H9 (cell line): ENCODE measurements at places on chromosomes 12 and 14. TPM values are rescaled to one million over a fixed set of nuclear protein-coding genes. Genes with fewer than 3 reads are reported as not detected.

FOXM1 gene
- total RNA-seq: 109 TPM in 2 replicates

DNA sequence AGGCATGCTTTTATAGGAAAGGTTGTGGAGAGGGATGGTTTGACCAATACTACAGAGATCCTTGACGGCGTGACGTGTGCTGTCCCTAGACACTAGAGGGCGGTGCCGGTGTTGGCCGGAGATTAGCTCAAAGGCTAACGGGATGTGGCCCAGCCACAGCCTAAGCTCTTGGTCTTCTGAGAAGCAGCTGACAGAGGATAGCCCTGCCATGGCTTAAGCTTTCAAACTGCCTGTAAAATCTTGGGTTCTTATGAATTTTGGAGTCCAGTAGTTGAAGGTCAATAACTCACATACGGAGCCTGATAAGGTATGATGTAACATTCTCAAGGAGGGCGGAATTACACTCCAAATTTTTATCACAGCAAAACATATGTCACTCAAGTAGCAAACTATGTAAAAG lies 515.7 kb upstream of the ATXN7L3B start:
- H3K4me1 ChIP-seq: no peaks in the 10 kb centered on the region; the same call in 1 of the 2 replicates
- no peak overlapping the region for H3K4me3 ChIP-seq
- H3K27me3 ChIP-seq: no peaks in the 10 kb centered on the region
- H3K36me3 ChIP-seq: peaks cover 1% of the 10 kb centered on the region; the same call in 1 of the 3 replicates
- no peak overlapping the region for H3K27ac ChIP-seq
- peak; percentile 90 for DNase-seq

TAS2R14 gene
- 1.9 and 2.1 TPM in 2 replicates for total RNA-seq

YARS2 gene
- total RNA-seq: 41.4 and 44.5 TPM in 2 replicates

DNA sequence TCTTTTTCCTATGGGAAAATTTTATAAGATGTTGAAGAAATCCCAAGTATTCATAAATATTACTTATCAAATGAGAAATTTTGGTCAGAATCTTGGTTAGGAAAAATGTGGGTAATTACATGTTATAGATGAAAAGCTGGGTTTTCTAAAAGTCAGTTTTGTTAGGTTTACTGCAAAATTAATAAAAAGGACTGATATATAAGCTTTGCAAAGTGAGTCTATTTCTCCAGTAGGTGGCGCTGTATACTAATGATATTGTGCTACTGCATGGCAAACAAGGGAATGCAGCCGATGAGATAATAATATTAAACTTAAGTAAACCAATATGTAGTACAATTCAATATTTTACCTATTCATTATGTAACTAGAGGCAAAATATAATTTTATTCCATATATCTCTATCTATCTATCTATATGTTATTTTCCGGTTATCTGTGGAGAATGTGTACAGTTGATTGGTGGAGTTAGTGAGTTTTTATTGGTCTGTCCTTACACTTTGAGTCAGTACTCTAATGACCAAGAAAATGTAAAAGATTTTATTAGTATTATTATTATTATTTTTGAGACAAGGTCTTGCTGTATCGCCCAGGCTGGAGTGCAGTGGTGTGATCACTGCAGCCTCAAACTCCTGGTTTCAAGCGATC lies 32.9 kb downstream of the MIPOL1 start:
- H3K4me3 ChIP-seq: no peak overlapping the region
- H3K36me3 ChIP-seq: peaks cover 6% of the 10 kb centered on the region
- no peaks in the 10 kb centered on the region for H3K4me1 ChIP-seq
- no peak for DNase-seq

DNA sequence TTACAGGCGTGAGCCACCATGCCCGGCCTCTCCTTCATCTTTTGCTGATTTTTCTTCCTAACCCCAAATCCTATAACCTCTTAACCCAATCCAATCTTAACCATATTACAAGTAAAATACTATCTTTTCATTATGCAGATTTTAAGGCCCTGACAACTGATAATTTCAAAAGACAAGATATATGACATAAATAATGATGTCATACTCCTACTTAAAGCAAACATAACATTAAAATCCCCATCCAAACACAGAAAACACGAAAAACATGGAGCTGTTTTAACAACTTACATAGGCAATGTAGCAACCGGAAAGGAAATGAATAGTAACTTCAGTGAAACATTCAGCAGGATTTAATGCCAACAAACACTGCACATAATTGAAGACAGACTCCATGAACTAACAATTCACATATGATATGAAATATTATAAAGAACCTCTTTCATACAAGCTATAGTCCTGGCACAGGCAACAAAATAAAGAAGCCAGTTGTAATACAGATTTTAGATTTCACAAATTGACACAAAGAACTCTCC lies 21.5 kb downstream of the USP44 start:
- no peaks in the 10 kb centered on the region for H3K27me3 ChIP-seq
- H3K4me1 ChIP-seq: no peaks in the 10 kb centered on the region
- no peak overlapping the region for H3K4me3 ChIP-seq

- DNase-seq: no peak
- no peaks in the 10 kb centered on the region for H3K4me1 ChIP-seq
- no peak overlapping the region for H3K27ac ChIP-seq
- no peaks in the 10 kb centered on the region for H3K27me3 ChIP-seq
- no peaks in the 10 kb centered on the region for H3K36me3 ChIP-seq
Observed at GRCh38 chr12:75236206-75236605, 26.6 kb upstream of the KCNC2 start.

C14orf180 gene
- not detected in 2 replicates for total RNA-seq

DNA sequence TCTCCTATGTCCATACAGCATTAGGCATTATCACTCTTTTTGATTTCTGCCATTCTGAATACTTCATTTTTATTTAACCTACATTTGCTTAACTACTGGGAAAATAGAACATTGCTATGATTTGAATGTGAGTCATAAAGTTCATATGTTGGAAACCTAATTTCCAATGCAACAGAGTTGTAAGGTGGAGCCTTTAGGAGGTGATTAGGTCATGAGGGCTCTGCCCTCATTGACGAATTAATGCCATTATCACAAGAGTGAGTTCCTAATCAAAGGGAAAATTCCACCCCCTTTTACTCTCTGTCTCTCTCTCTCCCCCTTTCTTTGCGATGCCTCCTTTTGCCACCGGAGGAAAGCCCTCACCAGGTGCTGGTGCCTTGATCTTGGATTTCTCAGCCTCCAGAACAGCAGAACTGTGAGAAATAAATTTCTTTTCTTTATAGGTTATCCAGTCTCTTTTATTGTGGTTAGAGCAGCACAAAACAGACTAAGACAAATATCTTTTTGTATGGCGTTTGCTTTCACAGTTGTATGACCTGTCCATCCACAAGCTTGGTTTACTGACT lies 180.1 kb upstream of the ARID2 start:
- H3K36me3 ChIP-seq: no peaks in the 10 kb centered on the region
- H3K4me1 ChIP-seq: no peaks in the 10 kb centered on the region
- H3K27ac ChIP-seq: no peak overlapping the region
- H3K27me3 ChIP-seq: no peaks in the 10 kb centered on the region
- no peak overlapping the region for H3K4me3 ChIP-seq

GRCh38 chr14:103630364-103631108 lies 1.5 kb downstream of the KLC1 start:
- peak overlapping the region; percentile 88 for H3K4me3 ChIP-seq
- no peaks in the 10 kb centered on the region for H3K27me3 ChIP-seq
- no peak overlapping the region for H3K27ac ChIP-seq
- peaks cover 7% of the 10 kb centered on the region; the same call in 1 of the 2 replicates for H3K36me3 ChIP-seq

GRCh38 chr12:101328917-101329316 lies 49.0 kb downstream of the UTP20 start:
- no peak overlapping the region for H3K27ac ChIP-seq
- no peaks in the 10 kb centered on the region for H3K27me3 ChIP-seq
- DNase-seq: no peak

GNB3 gene
- 17.3 and 20.0 TPM in 2 replicates for total RNA-seq

RHEBL1 gene
- total RNA-seq: 4.0 and 4.1 TPM in 2 replicates

SMAGP gene
- total RNA-seq: 11.3 and 12.4 TPM in 2 replicates

DNA sequence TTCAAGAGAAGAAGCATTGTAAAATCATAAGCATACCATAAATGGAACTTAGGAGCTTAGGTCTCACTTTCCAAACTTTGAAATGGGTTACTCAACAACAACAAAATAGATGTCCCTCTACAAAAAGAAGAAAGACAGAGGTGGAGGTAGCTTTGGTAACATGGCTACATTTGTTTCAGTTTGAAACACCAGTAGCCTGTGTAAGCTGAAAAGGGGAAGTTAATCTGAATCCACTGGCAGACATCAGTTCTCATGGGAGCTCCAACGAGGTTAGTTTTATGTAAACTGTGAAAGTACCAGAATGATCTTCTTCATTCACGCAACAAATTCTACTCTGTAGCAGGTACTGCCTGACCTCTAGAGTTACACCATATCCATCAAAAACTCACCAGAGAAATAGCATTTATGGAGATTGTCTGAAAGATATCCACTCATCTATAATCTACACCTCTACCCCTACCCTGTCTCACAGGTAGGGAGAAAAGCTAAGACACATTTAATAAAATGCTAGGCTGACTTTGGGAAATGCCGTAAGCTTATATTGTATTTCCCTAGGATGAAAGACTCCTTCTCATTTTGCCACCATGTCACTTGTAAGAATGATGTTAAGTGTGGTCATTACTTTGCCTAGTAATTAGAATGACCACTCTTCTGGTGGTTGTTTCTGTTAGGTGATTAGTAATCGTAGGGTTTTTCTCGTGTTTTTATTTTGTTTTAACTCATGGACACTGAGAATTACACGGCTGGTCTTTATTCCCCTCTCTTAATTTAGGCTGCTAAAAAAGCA lies 224.1 kb downstream of the ASCL1 start:
- no peak overlapping the region for H3K27ac ChIP-seq
- no peak overlapping the region for H3K4me3 ChIP-seq
- DNase-seq: no peak
- no peaks in the 10 kb centered on the region for H3K27me3 ChIP-seq
